ENCODE measurements at places on chromosomes 2 and 18.

- no peak for DNase-seq
Measured at GRCh38 chr2:226742347-226742746, 57.3 kb downstream of the IRS1 start.

GRCh38 chr2:68992933-68993332, 18.5 kb downstream of the GKN1 start:
- DNase-seq: peak; percentile 19

DNA sequence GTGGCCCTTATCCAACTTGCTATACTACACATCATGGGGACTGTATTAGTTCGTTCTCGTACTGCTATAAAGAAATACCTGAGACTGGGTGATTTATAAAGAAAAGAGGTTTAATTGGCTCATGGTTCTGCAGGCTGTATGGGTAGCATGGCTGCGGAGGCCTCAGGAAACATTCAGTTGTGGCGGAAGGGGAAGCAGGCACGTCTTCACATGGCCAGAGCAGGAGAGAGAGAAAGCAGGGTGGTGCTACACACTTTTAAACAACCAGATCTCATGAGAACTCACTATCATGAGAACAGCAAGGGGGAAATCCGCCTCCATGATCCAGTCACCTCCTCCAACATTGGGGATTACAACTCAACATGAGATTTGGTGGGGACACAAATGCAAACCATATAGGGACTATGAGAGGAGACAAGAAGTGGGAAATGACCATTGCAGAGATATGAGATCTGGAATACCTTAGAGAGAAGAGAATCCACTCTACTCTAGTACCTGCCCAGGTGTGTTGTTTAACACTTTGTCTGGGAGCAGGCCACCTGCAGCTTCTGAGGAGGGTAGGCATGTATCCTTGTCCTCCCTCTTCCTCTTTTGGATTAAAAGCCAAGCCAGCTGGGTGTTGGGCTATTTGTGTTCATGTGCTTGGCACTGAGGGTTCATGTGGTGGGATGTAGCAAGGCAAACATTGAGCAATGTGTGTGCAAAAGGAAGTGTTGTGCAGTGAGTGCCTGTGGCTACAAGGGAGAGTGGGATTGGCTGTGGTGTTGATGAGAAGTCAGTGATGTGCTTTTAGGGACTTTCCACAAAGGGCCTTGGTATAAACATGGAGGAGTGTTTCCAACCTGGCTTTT, 22.8 kb downstream of the TTLL4 start:
- peak; percentile 83 for DNase-seq

DNA sequence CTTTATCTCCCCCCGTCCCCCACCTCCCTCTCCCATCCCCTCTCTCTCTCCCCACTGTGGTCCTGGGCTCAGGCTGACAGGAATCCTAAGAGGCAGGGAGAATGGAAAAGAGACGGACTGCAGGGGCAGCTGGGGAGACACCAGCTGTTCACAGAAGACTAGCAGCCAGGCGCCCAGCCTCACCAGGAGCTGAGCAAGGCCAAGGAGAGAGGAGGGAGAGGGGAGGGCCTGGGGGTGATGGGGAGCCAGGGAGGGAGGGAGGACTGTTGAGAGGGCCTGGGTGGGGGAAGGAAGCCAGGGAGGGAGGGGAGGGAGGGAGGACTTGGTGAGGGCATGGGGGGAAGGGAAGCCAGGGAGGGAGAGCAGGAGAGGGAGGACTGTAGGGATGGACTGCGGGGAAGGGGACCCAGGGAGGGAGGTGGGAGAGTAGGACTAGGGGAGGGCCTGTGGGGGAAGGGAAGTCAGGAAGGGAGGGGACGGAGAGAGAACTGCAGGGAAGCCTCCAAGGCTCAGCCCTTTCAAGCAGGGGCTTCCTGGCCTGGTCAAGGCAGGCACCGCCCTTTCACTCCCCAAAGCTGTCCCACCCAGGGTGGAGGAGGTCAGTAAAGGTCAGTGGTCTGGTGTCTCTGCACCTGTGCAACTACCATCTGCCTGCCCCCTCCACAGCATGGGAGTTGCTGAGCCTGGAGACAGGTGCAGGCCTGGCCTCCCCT, 517.7 kb upstream of the MYT1L start:
- no peak for DNase-seq

DNA sequence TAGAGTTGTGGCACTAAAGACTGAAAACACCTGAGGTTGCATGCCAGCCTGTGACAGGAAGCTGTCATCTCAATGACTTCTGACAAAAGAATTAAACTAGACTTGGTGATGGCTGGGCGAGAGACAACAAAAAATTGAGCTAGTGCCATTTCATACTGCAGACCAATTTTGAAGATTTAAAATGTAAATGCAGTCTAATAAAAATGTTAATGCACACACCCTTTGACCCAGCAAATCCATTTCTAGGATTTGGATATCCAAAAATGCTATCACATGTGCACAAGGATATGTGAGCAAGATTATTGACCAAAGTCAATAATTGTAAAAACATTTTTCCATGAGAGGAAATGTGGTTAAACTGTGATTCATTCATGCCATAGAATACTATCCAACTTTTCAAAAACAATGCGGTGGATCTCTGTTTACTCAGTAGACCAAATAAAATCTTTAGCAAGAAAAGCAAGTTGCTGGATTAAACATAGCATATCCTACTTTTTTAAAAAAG, 5.6 kb downstream of the FBXO36 start:
- no peak for DNase-seq

GRCh38 chr2:118121986-118122524, 33.8 kb downstream of the INSIG2 start:
- DNase-seq: no peak

GRCh38 chr2:50773211-50773932, 258.6 kb downstream of the NRXN1 start:
- DNase-seq: no peak

- no peak for DNase-seq
Measured at GRCh38 chr18:80245781-80246444, 1.4 kb downstream of the PARD6G start.

- DNase-seq: no peak
Measured at GRCh38 chr2:20755132-20755800, 67.6 kb downstream of the LDAH start.

DNA sequence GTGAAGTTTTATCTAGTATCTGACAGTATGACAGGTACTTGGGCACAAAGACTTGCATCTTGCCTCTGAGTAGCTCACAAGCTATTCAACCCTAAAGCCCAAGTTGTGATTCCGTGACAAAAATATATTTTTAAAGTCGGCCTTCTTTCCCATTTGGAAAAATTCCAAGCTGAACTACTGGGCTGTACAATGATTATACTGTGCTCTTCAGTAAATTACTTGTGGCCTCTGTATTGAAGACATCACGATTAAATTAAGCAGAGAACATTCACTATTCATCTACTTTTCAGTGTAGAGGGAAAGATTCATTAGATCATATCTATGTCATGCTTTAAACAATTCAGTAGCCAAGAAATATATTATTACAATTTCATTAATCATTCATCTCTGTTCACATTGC, 282.2 kb downstream of the CDH2 start:
- no peak for DNase-seq

GRCh38 chr2:74502720-74503505, 3.5 kb upstream of the LBX2 start:
- peak; percentile 85 for DNase-seq

Measured in activated CD4-positive, alpha-beta T cell treated with anti-CD3 and anti-CD28 coated beads, Interleukin-2, amount 10 ng/mL, durations not matched to agents 24 days and 14 days (primary cell).